ENCODE measurements at places on chromosomes 5 and 9. TPM values are rescaled to one million over a fixed set of nuclear protein-coding genes. Genes with fewer than 3 reads are reported as not detected.

- DNase-seq = no peak
- H3K4me3 ChIP-seq = no peak overlapping the region
- H3K4me1 ChIP-seq = peaks cover 7% of the 10 kb centered on the region
- no peak overlapping the region for H3K27ac ChIP-seq
- H3K36me3 ChIP-seq = 0 out of 2 replicates have a peak, but pooled peaks cover 4% of the 10 kb centered on the region
Measured at GRCh38 chr9:3528451-3528850, 2.6 kb upstream of the RFX3 start.

DNA sequence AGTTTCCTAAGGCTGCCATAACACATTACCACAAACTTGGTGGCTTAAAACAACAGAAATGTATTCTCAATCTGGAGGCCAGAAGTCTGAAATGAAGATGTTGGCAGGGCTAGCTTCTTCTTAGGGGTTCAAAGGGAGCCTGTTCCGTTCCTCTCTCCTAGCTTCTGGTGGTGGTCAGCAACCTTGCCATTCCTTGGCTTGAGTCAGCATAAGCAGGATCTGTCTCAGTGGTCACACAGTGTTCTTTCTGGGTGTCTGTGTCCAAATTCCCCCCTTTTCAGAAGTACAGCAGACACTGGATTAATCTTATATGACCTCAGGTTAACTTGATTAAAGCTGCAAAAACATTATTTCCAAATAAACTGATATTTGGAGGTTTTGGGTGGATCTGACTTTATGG lies 2.1 kb upstream of the OSMR start:
- no peak overlapping the region for H3K27ac ChIP-seq
- H3K36me3 ChIP-seq = peaks cover 26% of the 10 kb centered on the region
- H3K4me3 ChIP-seq = no peak overlapping the region
- no peak for DNase-seq
- H3K27me3 ChIP-seq = no peaks in the 10 kb centered on the region
- peaks cover 36% of the 10 kb centered on the region for H3K4me1 ChIP-seq

PCDHA9 gene
- total RNA-seq = under 0.01 TPM

TNFSF8 gene
- not detected for total RNA-seq

HRH2 gene
- not detected for total RNA-seq

CTSV gene
- total RNA-seq = 0.05 TPM

NUTM2F gene
- total RNA-seq = not detected

Measured in SJSA1 (cell line).